ENCODE measurements at places on chromosomes 7 and 10.
A peak's percentile ranks its signal among the peaks of the same experiment; 100 is the strongest.

- no peak for DNase-seq
These were observed 2.8 kb downstream of the GIMAP5 start for GRCh38 chr7:150740053-150740452.

- no peak for DNase-seq
These were observed 42.3 kb upstream of the FOXI2 start for GRCh38 chr10:127694580-127695193.

DNA sequence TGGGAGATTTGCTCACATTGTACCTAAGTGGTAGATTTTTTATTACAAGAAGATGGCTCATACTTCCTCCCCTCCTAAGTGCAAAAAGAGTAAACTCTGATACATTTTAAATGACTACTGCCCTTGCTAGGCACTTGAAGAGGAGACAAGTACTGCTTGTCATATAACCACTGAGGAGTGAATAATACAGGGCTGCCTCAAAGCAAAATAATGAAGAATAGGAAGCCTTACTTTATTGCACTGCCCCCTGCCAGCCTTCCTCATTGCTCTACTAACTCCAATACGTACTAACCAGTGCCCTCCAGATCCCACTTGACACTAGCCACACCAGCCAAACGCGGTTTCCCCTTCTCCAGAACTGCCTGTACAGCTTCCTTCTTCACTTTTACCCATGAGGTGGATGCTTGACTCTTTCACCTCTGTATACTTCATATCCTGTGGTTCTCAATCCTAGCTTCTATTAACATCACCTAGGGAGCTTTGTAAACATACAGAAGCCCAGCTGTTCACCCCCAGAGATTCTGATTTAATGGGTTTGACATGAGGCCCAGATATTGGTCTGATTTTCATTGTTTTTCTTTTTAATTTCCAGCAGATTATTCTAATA is 11.7 kb upstream of the MTERF1 start:
- DNase-seq: peak; percentile 19

DNA sequence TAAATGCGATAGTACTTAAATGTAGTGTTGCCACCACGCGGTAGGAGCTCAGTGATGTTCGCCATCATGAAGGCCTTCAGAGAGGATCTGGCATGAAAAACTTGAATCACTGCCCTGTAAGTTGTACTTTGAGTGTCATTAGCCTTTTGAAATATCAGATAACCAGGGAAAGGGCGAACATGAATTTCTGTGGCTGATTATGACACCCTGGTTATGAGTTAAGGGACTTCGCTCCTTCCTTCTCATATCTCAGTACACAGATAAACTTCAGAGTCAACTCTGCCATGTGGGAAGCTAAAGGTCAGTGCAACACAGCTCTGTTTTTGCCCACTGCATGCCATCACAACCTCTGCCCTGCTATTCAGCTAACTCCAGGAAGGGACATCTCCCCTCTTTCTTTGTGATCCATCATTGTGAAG is 8.9 kb upstream of the ACSL5 start:
- no peak for DNase-seq

- DNase-seq: no peak
These were observed 109.5 kb downstream of the NRF1 start for GRCh38 chr7:129721068-129721467.

DNA sequence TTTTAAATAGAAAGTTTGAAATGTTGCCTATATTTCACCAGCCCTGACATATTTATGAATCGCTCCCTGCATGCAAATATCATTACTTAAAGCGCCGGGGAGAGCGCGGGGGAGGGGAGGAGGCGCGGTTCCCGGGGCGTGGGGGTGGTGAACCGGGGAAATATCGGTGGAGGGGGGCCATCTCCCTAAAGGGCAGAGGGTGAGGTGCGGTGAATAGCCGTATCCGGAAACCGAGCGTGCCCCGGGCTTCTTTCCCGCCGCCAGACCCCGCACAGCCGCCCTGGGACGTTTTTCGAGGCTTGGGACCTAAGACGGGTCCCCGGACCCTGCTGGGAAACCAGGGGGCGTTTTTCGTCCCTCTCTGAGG is 6.9 kb upstream of the ZNF503 start:
- DNase-seq: no peak

DNA sequence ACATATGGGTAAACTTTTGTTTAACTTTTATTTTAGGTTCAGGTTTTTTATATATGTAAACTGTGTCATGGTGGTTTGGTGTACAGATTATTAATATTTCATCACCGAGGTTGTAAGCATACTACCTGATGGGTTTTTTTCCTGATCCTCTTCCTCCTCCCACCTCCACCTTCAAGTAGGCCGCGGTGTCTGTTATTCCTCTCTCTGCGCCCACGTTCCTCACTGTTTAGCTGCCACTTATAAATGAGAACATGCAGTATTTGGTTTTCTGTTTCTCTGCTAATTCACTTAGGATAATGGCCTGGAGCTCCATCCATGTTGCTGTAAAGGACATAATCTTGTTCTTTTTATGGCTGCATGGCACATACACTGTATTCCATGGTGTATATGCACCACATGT is 1000.0 kb upstream of the CELF2 start:
- no peak for DNase-seq

- DNase-seq: no peak
These were observed 36.7 kb upstream of the LRRC4 start for GRCh38 chr7:128067983-128068382.

GRCh38 chr7:5396542-5396941 is 27.1 kb downstream of the TNRC18 start:
- DNase-seq: no peak

DNA sequence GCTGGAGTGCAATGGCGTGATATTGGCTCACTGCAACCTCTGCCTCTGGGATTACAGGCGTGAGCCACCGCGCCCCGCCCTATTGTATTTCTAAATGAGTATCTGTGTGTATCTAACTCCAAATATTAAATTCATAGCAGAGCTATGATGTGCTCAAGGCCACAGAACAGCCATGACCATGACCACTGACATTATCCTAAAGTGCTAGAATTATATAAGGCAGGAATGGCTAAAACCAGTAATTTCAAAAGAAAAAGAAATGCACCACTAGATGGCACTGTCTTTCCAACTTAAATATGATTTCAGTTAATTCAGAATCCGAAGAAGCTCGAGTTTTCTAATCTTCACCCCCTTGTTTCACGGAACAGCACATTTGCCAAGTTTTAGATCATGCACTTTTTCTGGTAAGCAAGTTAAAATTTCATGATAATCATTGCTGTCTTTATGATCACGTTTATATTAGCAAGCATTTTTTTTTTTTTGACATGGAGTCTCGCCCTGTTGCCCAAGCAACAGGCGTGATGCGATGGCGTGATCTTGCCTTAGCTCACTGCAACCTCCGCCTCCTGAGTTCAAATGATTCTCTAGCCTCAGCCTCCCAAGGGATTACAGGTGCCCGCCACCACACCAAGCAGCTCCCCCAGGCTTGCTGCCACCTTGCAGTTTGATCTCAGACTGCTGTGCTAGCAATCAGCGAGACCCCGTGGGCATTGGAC is 65.3 kb downstream of the OR13A1 start:
- DNase-seq: peak; percentile 46

GRCh38 chr10:66234872-66235271 is 691.0 kb upstream of the LRRTM3 start:
- DNase-seq: no peak

GRCh38 chr10:62188021-62188616 is 80.5 kb downstream of the RTKN2 start:
- DNase-seq: no peak

DNA sequence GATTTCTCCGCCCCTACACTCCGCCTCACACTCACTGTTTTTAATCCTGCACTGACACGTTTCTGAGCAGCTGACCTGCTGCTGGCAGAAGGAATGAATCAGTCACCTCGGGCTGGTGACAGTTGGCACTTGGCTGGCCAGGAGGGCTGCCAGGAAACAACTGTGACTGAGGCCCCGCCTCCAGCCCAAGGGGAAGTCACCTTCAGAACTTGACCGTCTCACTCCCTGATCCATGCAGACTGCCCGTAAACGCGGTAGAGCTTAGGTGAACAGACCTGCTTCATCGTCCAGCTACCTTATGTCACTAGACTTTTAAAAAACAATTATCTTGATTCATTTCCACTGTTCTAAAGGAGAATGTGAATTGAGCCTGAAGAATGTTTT is 107.5 kb downstream of the DOCK1 start:
- peak; percentile 33 for DNase-seq

DNA sequence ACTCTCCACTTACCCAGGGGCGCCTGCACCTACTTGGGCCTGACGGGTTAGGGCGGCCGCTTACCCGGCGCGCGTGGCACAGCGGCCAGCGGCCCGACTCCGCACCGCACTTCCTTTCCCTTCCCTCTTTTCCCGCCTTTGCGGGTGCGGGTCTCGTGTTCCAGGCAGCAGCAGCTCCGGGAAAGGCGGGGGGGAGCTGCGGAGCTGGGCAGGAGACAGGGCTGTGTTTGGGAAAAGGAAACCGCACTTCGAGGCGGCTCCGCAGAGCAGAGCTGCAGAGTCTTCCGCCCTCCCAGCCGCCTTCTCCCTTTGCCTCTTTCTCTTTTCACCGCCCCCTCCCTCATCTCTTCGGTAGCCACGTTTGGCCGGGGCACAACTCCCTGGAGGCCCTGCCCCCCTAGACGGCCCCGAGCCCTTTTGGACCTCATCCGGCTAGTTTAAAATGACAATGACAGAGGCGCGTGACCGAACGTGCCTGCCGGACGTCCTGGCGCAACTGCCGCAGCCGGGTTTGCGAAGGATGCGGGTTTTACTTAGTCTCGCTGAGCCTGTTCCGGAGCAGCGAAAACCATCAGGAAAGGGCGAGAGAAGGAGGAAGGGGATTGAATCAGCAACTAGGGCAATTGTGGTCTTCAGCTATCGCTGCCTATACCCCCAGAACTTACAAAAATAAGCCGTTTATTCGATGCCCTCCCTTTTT is 7.9 kb upstream of the PAX2 start:
- no peak for DNase-seq

- peak; percentile 42 for DNase-seq
These were observed 176.2 kb downstream of the PRKAG2 start for GRCh38 chr7:151700586-151701165.

- no peak for DNase-seq
These were observed 380.6 kb downstream of the PHTF2 start for GRCh38 chr7:78179211-78179610.

GRCh38 chr10:73818402-73818801 is 7.0 kb upstream of the NDST2 start:
- DNase-seq: no peak

DNA sequence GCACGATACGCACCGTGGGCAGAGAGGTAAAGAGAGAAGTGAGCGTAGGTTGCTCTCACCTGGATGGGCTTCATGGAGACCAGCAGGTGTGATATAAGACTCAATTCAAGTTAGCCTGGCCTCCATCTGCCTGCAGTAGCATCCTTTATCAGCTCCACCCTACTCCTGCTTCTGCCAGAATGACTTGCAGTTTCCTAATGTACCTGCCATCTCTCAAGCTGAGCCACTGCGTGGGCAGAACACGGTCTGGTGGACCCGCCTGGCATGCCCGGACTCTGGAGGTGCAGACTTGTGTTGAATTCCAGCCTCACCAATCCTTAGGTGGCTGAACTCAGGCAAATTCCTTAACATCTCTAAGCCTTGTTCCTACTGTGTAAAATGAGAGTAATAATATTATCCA is 64.3 kb downstream of the STEAP1B start:
- no peak for DNase-seq

- DNase-seq: peak; percentile 31
These were observed 286.5 kb upstream of the LRRTM3 start for GRCh38 chr10:66639371-66639770.

DNA sequence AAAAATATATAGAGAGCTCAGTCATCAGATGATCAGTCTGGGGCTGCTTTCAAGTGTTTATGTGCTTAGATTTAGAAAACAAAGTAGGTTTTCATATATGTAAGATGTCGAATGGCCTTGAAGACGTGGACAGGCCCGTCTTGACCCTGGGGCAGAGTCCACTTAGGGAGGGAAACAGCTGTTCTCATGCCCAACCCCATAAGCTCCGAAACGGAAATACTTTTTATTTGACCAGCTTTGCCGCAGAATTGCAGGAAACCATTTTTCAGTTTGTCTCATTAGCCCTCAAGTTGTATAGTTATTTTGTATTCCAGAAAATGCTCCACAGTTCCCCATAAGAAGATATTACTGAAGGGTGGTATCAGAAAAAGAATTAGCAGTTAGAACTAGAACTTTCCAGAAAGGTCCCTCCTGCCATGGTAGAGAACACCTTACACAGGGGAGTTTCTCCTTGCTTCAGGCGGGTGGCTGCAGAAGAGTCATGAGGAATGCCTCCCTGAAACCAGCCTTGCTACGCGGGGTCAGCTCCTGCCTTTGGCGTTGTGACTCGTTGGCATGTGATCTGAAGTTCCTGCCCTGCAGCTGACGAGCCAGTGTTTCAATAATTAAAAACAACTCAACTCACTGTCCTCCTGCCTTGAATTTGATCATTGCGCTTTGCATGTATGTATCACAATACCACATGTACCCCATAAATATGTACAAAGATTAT is 192.7 kb downstream of the CELF2 start:
- DNase-seq: no peak

DNA sequence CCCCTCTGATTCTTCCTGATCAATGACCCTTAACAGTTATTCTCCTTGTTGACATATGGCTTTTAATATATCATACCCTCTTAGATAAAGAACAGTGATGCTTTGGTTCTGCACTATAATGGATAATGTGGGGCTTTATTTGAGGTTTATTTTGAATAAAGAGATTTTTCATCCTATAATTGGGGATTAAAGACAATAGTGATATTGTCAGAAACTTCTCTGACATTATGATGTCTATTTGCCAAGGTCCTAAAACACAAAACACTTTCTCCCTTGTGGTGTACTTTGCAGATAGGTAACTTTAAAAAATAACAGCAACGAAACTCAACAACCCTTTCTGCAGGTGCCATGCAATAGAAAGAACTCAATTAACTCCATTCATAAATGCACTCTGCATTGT is 243.6 kb upstream of the RHOBTB1 start:
- DNase-seq: no peak

DNA sequence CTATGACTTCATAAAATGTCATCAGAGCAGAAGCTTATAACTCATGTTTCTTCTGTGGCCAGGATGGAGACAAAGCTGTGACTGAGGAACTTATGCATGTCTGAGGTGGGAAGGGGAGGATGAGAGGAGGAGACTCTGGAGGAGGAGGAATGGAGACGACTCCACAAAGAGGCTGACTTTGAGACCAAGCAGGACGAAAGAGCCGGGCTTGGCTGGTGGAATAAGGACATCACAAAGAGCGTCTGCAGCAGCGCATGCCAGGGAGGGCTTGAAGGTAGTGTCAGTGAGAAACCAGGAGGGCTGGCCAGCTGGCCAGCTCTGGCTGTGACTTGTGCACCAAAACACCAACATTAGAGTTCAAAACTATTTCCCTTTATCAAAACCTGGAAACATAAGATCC is 6.1 kb upstream of the GDF2 start:
- DNase-seq: no peak

DNA sequence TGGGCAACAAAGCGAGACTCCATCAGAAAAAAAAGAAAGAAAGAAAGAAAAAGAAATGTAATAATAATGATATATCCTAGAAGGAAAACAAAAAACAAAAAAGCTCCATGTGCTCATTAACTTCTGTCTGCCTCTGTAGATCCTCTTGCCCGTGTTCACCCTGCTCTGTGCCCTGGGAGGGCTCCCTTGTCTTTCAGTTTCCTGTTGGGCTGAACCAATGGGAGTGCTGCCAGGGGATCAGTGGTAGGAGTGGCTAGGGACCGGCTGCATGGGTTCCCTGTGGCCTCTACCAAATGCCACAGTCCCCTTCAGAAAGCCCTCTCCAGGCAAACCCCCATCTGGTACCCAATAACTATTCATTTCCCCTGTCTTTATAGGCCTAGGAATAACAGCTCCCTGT is 51.8 kb upstream of the PARD3 start:
- no peak for DNase-seq

Measured in fibroblast of lung (primary cell).